ENCODE measurements at places on chromosomes 1 and 21. TPM values are rescaled to one million over a fixed set of nuclear protein-coding genes. Genes with fewer than 3 reads are reported as not detected.

- H3K27ac ChIP-seq: no peak overlapping the region
- H3K4me3 ChIP-seq: no peak overlapping the region
- peaks cover 24% of the 10 kb centered on the region for H3K36me3 ChIP-seq
- no peaks in the 10 kb centered on the region for H3K27me3 ChIP-seq
These were observed 14.5 kb downstream of the CD247 start for GRCh38 chr1:167503626-167504466.

GRCh38 chr1:52542085-52542688, 10.7 kb downstream of the TUT4 start:
- no peak overlapping the region for H3K4me3 ChIP-seq
- H3K36me3 ChIP-seq: peaks cover 7% of the 10 kb centered on the region
- no peak for DNase-seq
- peaks cover 7% of the 10 kb centered on the region for H3K4me1 ChIP-seq

GRCh38 chr1:3524556-3525203, 70.2 kb downstream of the ARHGEF16 start:
- no peak overlapping the region for H3K4me3 ChIP-seq
- H3K36me3 ChIP-seq: no peaks in the 10 kb centered on the region
- H3K27me3 ChIP-seq: no peaks in the 10 kb centered on the region

GRCh38 chr21:29571949-29572348, 273.2 kb downstream of the BACH1 start:
- no peak for DNase-seq
- H3K27me3 ChIP-seq: no peaks in the 10 kb centered on the region
- no peaks in the 10 kb centered on the region for H3K4me1 ChIP-seq

GRCh38 chr1:50610563-50610962, 187.3 kb upstream of the DMRTA2 start:
- H3K4me1 ChIP-seq: peaks cover 7% of the 10 kb centered on the region
- H3K27me3 ChIP-seq: no peaks in the 10 kb centered on the region
- no peaks in the 10 kb centered on the region for H3K36me3 ChIP-seq
- DNase-seq: no peak
- no peak overlapping the region for H3K4me3 ChIP-seq

GRCh38 chr21:35559829-35560225, 500.5 kb downstream of the SETD4 start:
- no peak overlapping the region for H3K27ac ChIP-seq
- no peaks in the 10 kb centered on the region for H3K36me3 ChIP-seq
- no peak for DNase-seq
- no peaks in the 10 kb centered on the region for H3K4me1 ChIP-seq
- no peak overlapping the region for H3K4me3 ChIP-seq

DNA sequence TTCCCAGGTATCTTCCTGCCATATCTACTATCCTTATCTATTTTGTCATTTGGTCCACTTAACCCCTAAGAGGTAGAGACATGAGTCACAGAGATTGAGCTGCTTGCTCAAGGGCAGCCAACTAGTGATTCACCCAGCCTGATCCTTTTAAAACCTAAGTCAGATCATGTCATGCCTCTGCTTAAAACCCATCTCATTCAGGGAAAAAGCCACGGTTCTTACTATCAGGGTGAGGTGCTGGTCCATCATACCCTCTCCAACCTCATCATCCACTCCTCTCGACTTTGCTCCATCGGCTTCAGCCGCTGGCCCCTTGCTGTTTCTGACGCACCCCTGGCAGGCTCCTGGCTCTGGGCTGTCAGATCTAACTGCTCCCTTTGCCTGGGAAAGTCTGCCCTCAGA, 14.4 kb upstream of the PPP1R15B start:
- H3K27ac ChIP-seq: no peak overlapping the region
- no peak overlapping the region for H3K4me3 ChIP-seq
- peaks cover 25% of the 10 kb centered on the region for H3K36me3 ChIP-seq
- DNase-seq: no peak

- no peak overlapping the region for H3K4me3 ChIP-seq
- H3K27ac ChIP-seq: no peak overlapping the region
- H3K36me3 ChIP-seq: no peaks in the 10 kb centered on the region
- no peak for DNase-seq
- no peaks in the 10 kb centered on the region for H3K27me3 ChIP-seq
These were observed 108.7 kb upstream of the F3 start for GRCh38 chr1:94650301-94650700.

- H3K4me1 ChIP-seq: no peaks in the 10 kb centered on the region
- no peak overlapping the region for H3K27ac ChIP-seq
- H3K4me3 ChIP-seq: no peak overlapping the region
- H3K27me3 ChIP-seq: no peaks in the 10 kb centered on the region
- H3K36me3 ChIP-seq: no peaks in the 10 kb centered on the region
These were observed 349.3 kb downstream of the USH2A start for GRCh38 chr1:216073793-216074595.

DNA sequence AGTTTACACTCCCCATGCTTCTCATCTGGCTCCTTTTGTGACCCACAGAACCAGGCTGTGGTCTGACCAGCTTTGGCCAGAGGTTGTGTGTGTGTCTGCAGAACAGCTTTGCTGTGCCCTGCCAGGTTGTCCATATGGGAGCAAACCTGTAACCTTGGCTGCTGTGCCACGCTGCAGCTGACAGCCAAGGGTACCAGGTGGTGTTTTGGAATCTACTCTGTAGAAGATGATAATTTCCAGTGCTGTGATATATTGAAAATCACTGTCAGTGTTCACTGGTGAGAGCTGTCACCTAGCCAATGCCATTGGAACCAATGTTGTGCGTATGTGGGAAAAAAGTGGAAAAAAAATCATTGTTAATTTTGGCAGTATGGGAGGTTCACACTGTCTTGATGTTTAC, 18.2 kb downstream of the CENPF start:
- no peaks in the 10 kb centered on the region for H3K27me3 ChIP-seq
- DNase-seq: no peak
- peaks cover 5% of the 10 kb centered on the region for H3K4me1 ChIP-seq
- H3K36me3 ChIP-seq: no peaks in the 10 kb centered on the region
- H3K4me3 ChIP-seq: no peak overlapping the region

DNA sequence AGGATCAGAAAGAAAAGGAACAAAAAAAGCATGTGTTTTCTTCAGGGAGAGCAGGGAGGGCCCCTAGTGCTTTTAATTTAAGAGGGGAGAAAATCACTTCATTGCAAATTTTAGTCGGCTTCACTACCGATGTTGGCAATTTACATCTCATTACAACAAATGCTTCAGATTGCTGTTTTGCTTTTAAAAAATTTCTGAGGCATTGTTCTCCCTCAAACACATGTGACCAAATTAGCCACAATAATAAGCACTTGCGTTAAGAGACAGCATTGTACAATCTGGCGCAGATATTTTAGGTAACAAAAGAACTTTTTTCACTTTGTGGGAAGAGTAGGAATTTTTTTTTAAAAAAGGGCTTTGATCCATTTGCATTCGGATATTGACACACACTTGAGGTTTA, 29.8 kb downstream of the BEND5 start:
- H3K27ac ChIP-seq: no peak overlapping the region
- no peaks in the 10 kb centered on the region for H3K4me1 ChIP-seq
- H3K36me3 ChIP-seq: no peaks in the 10 kb centered on the region
- H3K27me3 ChIP-seq: no peaks in the 10 kb centered on the region
- no peak overlapping the region for H3K4me3 ChIP-seq

GRCh38 chr1:7932524-7933138, 8.0 kb downstream of the TNFRSF9 start:
- no peaks in the 10 kb centered on the region for H3K27me3 ChIP-seq

DNA sequence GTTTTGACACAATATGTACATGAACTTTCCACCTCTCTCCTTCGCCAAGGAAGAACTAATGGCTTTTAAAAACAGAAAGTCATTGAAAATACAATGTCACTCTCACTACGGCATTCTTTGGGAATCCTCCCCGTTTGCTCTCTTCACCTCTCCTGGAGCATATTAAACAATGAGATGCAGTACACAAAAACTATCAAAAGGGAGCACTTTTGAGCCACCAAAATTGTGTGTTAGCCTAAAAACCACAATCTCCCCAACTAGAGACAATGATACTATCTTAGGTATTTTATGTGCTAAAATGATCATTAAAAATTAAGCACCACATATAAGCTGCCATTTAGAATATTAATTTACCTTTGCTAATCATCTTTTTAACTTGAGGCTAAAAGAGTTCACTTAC, 425.5 kb downstream of the KCTD3 start:
- no peaks in the 10 kb centered on the region for H3K27me3 ChIP-seq
- H3K4me3 ChIP-seq: no peak overlapping the region
- DNase-seq: no peak
- H3K27ac ChIP-seq: no peak overlapping the region
- no peaks in the 10 kb centered on the region for H3K4me1 ChIP-seq

GRCh38 chr1:19960591-19960990, 18.8 kb downstream of the PLA2G2A start:
- no peaks in the 10 kb centered on the region for H3K4me1 ChIP-seq
- no peak overlapping the region for H3K27ac ChIP-seq
- no peaks in the 10 kb centered on the region for H3K36me3 ChIP-seq

- H3K27ac ChIP-seq: peak overlapping the region; percentile 23
- no peaks in the 10 kb centered on the region for H3K27me3 ChIP-seq
- H3K4me1 ChIP-seq: peaks cover 30% of the 10 kb centered on the region
- H3K4me3 ChIP-seq: no peak overlapping the region
These were observed 16.1 kb downstream of the TNFRSF8 start for GRCh38 chr1:12078938-12079861.

GRCh38 chr21:15669247-15669646, 60.5 kb upstream of the USP25 start:
- H3K27me3 ChIP-seq: no peaks in the 10 kb centered on the region
- H3K27ac ChIP-seq: no peak overlapping the region
- H3K4me3 ChIP-seq: no peak overlapping the region
- H3K36me3 ChIP-seq: no peaks in the 10 kb centered on the region
- H3K4me1 ChIP-seq: no peaks in the 10 kb centered on the region

DNA sequence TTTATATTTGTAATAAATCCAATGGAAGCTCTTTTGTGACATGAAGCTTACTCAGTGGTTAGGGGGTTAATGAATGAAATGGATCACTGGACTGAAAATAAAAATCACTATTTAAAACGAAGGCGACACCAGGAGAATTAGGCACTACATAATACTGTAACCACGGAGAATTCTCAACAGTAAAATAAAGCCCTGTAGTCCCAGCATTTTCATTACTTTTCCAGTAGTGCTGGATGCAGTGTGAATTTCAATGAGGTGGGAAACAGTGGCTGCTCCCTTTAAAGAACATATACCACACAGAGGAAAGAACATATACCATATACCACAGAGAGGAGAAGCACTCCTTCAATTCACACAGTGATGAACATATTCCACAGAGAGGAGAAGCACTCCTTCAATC, 275.0 kb downstream of the SMYD3 start:
- H3K4me1 ChIP-seq: no peaks in the 10 kb centered on the region
- no peaks in the 10 kb centered on the region for H3K36me3 ChIP-seq
- no peak overlapping the region for H3K4me3 ChIP-seq
- no peaks in the 10 kb centered on the region for H3K27me3 ChIP-seq
- no peak overlapping the region for H3K27ac ChIP-seq

GRCh38 chr1:29767088-29767685, 530.9 kb downstream of the PTPRU start:
- no peaks in the 10 kb centered on the region for H3K36me3 ChIP-seq
- DNase-seq: no peak
- H3K27ac ChIP-seq: no peak overlapping the region
- no peak overlapping the region for H3K4me3 ChIP-seq
- no peaks in the 10 kb centered on the region for H3K4me1 ChIP-seq

GRCh38 chr1:221919743-221920142, 177.9 kb upstream of the DUSP10 start:
- no peaks in the 10 kb centered on the region for H3K4me1 ChIP-seq
- H3K36me3 ChIP-seq: no peaks in the 10 kb centered on the region
- no peak overlapping the region for H3K27ac ChIP-seq
- H3K4me3 ChIP-seq: no peak overlapping the region

DNA sequence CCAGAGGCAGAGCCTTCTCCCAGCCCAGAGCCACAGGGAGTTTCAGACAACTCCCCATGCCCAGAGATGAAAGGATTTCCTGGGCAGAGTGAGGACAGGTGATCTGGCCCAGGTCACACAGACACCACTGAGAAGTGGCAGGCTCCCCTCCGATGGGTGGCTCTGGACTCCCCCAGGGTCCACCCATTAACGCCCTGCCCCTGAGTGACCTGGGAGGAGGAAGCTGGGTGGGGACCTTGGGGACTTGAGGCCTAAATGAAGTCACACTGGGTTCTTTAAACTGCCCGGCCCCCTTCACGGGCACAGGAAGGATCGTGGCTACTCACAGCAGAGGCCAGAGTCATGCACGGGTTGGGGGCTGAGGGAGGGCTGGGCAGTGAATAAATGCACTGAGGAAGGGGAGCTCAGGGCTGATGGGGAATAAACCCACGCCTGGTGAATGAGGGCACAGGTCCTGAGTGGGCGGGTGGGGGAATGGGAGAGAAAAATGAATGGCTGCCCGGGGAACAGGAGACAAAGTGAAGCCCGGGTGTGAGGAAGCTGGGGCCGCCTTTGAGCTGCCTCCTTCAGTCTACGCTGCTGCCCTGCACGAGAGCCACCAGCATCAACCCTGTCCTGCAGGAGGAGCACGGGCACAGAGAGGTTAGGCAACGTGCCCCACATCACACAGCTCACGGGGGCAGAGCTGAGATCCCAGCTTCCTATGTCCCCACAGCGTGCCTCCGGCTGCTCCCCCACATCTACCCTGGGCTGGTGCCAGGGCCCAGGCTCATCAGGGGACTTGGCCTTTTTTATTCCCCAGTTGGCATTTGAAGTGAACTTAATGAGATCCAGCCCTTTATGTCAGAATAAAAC, 404.3 kb downstream of the MATN1 start:
- H3K36me3 ChIP-seq: no peaks in the 10 kb centered on the region
- no peak overlapping the region for H3K27ac ChIP-seq
- DNase-seq: no peak
- H3K27me3 ChIP-seq: no peaks in the 10 kb centered on the region
- H3K4me3 ChIP-seq: no peak overlapping the region

GRCh38 chr1:197173571-197174507, 27.4 kb upstream of the ASPM start:
- no peak overlapping the region for H3K4me3 ChIP-seq
- peaks cover 17% of the 10 kb centered on the region for H3K36me3 ChIP-seq
- H3K4me1 ChIP-seq: no peaks in the 10 kb centered on the region
- no peak for DNase-seq

- H3K36me3 ChIP-seq: peaks cover 7% of the 10 kb centered on the region
- no peaks in the 10 kb centered on the region for H3K27me3 ChIP-seq
- DNase-seq: peak; percentile 25
- H3K4me1 ChIP-seq: peaks cover 15% of the 10 kb centered on the region
These were observed 748 bp downstream of the PPP1R15B start for GRCh38 chr1:204410688-204411450.

DNA sequence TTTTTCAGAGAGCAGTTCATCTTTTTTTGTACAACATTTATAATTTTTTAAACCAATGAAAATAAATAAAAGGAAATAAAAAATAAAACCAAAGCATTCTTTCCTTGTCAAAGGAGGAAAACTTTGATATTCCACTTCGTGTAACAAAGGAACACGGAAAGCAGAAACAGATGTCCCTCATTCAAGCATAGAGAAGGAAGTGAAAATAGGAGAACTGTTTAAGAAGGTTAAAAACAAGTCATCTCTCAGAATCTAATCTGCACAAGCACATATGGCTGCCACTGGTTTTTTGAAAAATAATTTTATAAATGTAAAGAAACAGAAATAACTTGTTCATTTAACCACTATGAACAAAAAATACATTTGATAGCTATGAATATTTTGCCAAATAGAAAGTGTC, 35.9 kb upstream of the ZNF644 start:
- H3K4me3 ChIP-seq: no peak overlapping the region
- no peaks in the 10 kb centered on the region for H3K27me3 ChIP-seq
- no peak overlapping the region for H3K27ac ChIP-seq
- H3K36me3 ChIP-seq: no peaks in the 10 kb centered on the region

Gene CD1E
- total RNA-seq: not detected

Gene CD46
- total RNA-seq: 234 TPM

Gene KCNE2
- total RNA-seq: not detected

Gene INSRR
- total RNA-seq: not detected

Gene TNFRSF1B
- total RNA-seq: 111 TPM

Gene LRRC38
- not detected for total RNA-seq

Gene S100B
- total RNA-seq: not detected

Gene NDUFV3
- total RNA-seq: 28.1 TPM

Gene B3GALT5
- not detected for total RNA-seq

Gene ACTN2
- not detected for total RNA-seq

Gene LRIG2
- 24.2 TPM for total RNA-seq
